ENCODE measurements at places on chromosomes 2 and 18.

DNA sequence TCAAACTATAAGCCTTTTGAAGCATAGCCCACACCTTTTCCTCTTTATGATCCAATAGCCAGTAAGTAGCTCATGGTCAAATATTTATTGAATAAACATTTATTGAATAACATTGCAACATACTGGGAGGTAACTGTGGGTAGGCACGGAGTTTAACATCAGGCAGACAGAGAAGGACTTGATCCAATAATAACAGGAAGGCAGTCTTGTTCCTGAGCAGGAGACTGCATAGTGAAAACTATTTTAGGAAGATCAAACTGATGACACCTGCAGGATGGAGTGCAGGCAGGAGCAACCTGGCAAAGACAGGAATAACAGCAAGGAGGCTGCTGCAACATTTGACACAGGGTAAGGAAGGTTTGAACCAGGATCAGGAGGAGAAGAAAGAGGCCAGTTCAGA, 3.1 kb upstream of the DCTN1 start:
- no peak for DNase-seq

DNA sequence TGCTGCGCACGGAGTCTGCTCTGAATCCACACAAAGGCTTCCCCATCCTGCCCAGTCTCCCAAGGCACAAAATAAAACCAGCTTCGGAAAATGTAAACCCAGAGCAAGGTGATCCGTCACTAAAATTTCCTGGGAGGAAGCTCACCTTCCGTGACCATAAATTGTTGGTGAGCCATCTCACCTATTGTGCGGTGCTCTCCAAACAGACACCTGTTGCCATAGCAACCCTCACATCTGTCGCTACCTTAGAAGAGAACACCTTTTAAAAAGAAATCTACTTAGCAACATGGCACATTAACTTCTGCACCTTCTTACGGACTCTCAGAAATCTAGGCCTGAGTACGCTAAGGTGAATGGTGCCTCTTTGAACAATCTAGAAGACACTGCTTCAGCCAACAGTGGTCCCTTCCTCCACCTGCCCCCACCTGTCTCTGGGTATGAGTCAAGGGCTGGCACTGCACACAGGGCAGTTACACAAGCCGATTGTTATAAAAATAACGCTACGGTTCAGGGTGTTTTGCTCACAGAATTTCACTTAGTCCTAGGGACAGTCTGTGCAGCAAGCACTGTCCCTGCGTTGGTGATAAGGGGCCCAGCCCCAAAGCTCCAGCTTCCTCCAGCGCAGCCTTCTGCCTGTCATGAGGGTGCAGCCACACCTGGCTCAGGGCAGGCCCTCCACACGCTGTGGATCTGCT, 114.9 kb upstream of the ID2 start:
- DNase-seq: no peak

GRCh38 chr2:98559581-98559980, 48.7 kb downstream of the COA5 start:
- DNase-seq: no peak

DNA sequence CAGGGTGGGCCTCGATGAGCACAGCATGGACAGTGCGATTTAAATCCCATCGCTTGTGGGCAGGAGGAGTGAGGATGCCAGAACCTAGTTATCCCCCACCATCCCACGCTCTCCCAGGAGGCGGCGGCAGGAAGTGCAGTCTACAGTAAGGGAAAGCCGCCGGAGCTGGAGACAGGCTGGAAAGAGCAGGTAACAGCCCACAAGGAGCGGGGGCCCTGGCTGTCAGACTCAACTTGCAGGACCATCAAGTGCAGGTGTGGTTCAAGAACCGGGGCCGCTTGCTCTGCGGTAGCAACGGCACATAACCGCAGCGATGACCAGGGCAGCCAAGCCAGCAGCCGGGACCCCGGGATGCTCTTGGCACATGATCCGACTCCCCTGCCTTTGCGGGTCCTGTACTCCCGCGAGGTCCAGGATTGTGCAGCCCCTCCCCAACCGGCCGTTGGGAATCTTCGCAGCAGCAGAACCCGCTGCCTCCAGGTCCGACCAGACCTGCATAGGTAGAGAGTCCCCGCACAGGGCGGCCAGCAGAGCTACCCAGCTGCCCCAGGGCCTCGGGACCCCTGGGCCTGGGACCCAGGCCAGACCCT, 82.1 kb downstream of the BIN1 start:
- no peak for DNase-seq

GRCh38 chr2:234788381-234788780, 163.4 kb upstream of the SH3BP4 start:
- DNase-seq: no peak

GRCh38 chr2:187174582-187174981, 273.5 kb downstream of the CALCRL start:
- no peak for DNase-seq

DNA sequence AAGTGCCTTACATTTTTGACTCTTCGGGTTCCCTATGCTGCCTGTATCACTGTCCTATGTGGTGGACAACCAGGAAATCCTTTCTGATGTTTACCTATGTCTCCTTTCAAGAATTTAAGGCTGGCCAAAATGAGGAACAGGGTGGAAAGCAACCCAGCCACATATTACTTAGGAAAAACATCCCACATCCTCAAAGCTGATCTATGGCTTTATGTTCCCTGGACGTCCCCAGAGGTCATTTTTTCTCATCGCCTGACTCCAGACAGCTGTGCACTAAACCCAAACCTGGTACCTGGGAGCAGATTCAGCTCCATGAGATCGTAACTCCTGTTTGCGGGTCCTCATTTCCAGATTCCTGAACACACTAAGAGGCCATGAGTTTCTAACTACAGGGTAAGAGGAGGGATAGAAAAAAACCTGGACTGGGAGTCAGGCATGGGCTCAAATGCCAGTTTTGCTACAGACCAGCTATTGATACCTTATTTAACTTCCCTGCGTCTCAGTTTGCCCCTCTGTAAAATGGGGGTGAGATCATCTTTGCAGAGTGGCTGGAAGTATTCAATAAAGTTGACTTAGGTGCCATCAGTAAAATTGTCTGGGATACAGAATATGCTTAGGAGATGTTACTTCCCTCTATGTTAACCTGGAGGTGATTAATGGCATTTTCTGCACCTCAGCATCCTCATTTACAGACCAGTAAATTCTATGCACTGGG, 70.8 kb downstream of the TNS1 start:
- no peak for DNase-seq

DNA sequence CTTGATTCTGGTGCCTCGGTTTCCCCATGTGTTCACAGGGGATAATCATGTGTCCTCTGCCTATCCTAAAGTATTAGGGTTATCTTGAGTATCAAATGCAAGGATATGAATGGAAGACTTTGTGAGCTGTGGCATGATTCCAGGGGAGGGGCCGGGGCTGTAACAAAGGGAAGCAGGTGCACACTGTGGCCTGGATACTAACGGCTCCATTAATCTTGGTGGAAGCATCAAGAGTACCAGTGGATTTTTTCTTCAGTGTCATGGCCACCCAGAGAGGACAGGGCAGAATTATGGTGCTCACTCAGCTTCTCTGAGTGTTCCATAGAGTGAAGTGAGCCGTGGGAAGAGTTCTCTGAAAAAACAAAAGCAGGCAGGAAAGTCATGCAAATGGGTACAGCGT, 320.1 kb downstream of the ALK start:
- DNase-seq: no peak

GRCh38 chr2:205387350-205388055, 294.8 kb upstream of the NRP2 start:
- no peak for DNase-seq

GRCh38 chr18:8814206-8814605, 108.8 kb downstream of the MTCL1 start:
- no peak for DNase-seq

DNA sequence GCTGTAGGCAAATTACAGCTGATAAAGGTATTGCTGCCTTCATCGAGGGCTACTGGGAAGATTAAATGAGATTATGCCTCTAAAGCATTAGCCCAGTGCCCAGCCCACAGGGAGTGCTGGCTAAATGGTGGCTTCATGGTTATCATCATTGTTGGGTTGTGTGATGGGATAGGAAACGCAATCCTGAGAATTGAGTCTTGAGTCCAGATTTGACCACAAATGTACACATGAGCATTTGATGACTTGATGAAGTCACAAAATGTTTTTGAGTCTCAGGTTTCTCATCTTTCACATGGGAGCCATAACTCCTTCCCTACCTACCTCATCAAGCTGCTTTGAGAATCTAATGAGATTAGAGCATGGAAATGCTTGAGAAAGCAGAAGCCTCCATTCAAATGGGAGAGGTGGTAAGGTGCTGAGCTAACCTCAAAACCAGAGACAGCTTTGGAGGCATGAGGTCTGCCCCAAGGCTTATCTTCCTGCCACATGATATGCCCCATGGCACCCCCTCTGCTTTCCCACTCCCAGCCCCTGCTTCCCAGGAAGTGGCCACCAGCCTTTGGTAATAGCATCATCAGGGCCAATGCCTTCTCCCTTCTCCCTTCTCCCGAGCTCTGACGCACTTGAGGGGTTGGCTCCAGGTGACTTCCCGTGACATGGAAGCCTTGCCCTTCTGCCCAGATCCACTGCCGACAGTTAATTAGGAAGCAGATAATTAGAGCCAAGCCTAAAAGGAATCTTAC, 149.4 kb upstream of the EPAS1 start:
- DNase-seq: no peak
